ENCODE measurements at places on chromosomes 12 and 14. TPM values are rescaled to one million over a fixed set of nuclear protein-coding genes. Genes with fewer than 3 reads are reported as not detected.

The AKT1 gene
- total RNA-seq: 98.0 TPM

DNA sequence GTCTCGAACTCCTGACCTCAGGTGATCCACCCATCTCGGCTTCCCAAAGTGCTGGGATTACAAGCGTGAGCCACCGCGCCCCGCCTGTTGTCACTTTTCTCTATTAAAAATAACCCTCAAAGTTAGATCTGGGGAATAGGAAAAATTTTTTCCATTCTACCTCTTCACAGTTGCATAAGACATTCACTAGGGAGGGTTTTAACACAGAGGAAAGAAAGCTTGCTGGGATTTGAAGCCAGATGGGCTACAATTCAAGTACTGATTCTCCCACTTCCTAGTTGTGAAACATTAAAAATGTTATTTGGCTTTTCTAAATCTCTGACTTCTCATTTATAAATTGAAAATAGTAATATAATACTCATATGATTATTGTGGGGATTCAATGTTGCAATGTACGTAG is 23.3 kb upstream of the SLC15A5 start:
- no peak overlapping the region for H3K27ac ChIP-seq
- no peaks in the 10 kb centered on the region for H3K27me3 ChIP-seq
- H3K4me1 ChIP-seq: no peaks in the 10 kb centered on the region
- H3K36me3 ChIP-seq: no peaks in the 10 kb centered on the region

The SPRYD4 gene
- total RNA-seq: 3.8 TPM

The KCNH5 gene
- not detected for total RNA-seq

The BHLHE41 gene
- not detected for total RNA-seq

The ASIC1 gene
- 5.8 TPM for total RNA-seq

The ADCY4 gene
- 4.6 TPM for total RNA-seq

The SRRM4 gene
- not detected for total RNA-seq

The EPYC gene
- not detected for total RNA-seq

- H3K4me3 ChIP-seq: no peak overlapping the region
- H3K4me1 ChIP-seq: peaks cover 20% of the 10 kb centered on the region
- H3K27ac ChIP-seq: no peak overlapping the region
Observed at GRCh38 chr12:92300777-92301176, 155.1 kb upstream of the BTG1 start.

GRCh38 chr12:66154776-66155175 is 15.0 kb downstream of the TMBIM4 start:
- H3K4me1 ChIP-seq: peaks cover 28% of the 10 kb centered on the region
- peak overlapping the region; percentile 41 for H3K27ac ChIP-seq
- no peak for DNase-seq
- peaks cover 2% of the 10 kb centered on the region for H3K36me3 ChIP-seq
- H3K4me3 ChIP-seq: no peak overlapping the region

DNA sequence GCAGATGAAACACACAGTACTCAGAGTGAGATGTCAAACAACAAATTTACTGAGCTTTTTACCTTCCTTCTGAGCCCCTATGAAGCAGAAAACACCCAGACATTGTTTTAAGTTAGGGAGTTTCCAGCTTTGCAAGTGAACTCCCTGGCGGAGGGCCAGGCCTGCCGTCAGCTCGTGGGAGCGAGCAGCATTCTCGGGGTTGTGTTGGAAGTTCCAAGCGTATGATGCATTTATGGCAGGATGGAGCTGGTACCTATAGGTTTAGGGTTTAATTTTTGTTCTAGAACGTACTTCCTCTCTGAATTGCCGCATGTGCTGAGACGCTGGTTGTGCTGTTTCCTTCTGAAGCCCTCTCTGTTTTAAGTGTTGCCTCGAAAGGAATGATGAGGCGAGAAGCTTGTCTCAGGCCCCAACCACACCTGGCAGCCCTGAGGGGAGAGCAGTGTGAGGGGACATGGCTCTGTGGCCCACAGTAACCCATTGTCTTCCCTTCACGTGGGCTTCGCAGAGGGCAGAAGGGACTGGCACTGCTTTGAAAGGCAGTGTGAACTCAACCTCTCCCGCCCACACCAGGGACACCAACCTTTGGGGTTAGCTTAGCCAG is 76.6 kb downstream of the SSPN start:
- no peaks in the 10 kb centered on the region for H3K27me3 ChIP-seq
- no peaks in the 10 kb centered on the region for H3K36me3 ChIP-seq
- H3K4me1 ChIP-seq: peaks cover 36% of the 10 kb centered on the region

- no peaks in the 10 kb centered on the region for H3K36me3 ChIP-seq
- no peak for DNase-seq
- peaks cover 19% of the 10 kb centered on the region for H3K27me3 ChIP-seq
- no peak overlapping the region for H3K4me3 ChIP-seq
Observed at GRCh38 chr12:52436000-52436827, 2.0 kb upstream of the KRT75 start.

GRCh38 chr14:80037349-80037748 is 174.0 kb downstream of the DIO2 start:
- no peak overlapping the region for H3K27ac ChIP-seq
- no peak overlapping the region for H3K4me3 ChIP-seq
- no peaks in the 10 kb centered on the region for H3K36me3 ChIP-seq
- H3K4me1 ChIP-seq: no peaks in the 10 kb centered on the region
- no peaks in the 10 kb centered on the region for H3K27me3 ChIP-seq

DNA sequence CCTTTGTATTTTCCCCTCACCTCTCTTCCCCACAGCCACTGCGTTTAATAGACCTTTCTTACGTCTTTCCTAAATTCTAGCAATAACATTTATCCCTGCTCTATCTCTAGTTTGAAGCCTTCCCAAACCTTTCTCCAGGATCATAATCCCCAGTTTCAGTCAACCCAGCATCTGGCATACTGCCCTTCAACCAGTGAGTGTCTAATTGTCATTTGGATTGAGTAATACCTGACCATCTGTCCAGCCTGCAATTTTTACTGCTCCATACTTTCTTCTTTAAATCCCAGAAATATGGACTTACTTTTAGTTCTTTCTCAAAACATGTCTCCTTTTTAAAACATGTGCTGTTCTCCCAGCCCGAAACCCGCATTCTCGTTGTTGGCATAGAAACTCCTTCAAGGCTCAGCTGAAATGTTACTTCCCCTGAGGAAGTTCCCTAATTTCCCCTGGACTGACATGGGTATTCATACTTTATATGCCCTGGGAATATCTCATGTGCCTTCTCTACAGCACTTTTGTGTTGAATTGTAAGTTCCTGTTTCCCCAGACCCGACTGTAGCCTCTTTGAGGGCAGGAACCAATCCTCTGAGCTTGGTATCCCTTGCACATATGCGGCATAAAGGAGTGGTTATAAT is 65.1 kb upstream of the ETV6 start:
- H3K27me3 ChIP-seq: peaks cover 33% of the 10 kb centered on the region
- no peak for DNase-seq
- H3K27ac ChIP-seq: no peak overlapping the region
- no peak overlapping the region for H3K4me3 ChIP-seq
- H3K4me1 ChIP-seq: peaks cover 20% of the 10 kb centered on the region
